Globus pallidus (tissue), 1 donor: ENCODE measurements at places on chromosomes 3 and 15.

GRCh38 chr15:59434481-59434880 lies 3.5 kb upstream of the FAM81A start:
- DNase-seq, result no peak

GRCh38 chr15:77693576-77693975 lies 60.9 kb upstream of the LINGO1 start:
- no peak for DNase-seq

GRCh38 chr3:182795389-182795782 lies 2.1 kb downstream of the ATP11B start:
- no peak for DNase-seq

GRCh38 chr3:36428445-36428844 lies 48.1 kb downstream of the STAC start:
- DNase-seq, result no peak

GRCh38 chr15:58212909-58213526 lies 74.8 kb downstream of the AQP9 start:
- peak; percentile 51 for DNase-seq

DNA sequence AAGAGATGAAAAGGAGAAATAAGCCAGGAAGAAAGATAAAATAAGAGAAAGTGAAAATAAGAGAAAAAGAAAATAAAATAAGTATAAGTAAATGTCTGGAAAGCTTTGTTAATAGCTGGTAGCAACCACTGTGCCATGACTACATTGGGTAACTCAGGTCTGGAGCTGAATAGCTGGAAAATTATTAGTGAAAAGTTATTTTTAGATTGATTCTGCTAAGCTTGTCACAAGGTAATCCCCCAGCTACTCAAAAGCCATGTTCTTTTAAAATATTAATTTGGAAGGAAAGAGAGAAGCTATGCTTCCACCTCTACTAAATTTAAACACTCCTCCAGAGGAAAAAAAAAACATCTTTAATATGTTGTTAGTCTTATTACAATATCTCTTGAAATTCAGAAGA lies 104.8 kb upstream of the THSD4 start:
- DNase-seq, result no peak

DNA sequence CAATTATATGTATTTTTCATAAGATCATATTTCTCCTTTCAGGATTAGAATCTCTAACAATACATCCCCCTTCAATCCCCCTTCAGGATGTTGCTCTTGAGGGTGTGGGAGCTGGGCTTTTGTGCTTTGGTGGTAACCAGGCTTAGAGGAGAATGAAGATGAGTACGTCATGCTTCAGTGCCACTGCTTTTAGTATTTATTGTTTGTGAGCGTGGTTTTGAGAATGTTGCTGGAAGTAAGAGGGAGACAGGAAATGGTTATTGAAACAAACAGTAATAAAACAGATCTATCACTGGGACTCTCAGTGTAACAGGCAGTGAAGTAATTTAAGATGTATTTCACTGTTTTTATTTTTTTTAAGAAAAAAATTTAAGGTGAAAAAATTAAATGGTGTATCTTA lies 35.3 kb downstream of the GBE1 start:
- no peak for DNase-seq

GRCh38 chr3:119291062-119291700 lies 3.0 kb upstream of the ARHGAP31 start:
- no peak for DNase-seq

DNA sequence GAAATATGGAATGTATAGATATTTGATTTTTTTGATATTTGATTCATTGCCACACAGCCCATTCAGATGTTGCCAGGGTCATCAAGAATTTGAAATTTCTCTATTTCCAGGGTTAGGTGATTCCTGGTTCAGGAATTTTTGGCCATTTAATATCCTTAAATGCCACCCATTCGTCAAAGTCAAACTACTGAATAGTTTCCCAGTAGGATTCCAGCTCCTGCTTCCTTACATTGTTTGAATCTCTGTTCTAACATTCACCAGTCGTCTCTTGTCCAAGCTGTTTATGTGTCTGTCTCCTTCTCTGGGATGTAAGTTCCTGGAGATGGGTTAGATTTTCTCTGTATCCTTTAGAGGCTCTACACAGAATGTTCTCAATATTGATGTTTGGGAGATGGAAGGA lies 124.9 kb upstream of the TLE3 start:
- no peak for DNase-seq

DNA sequence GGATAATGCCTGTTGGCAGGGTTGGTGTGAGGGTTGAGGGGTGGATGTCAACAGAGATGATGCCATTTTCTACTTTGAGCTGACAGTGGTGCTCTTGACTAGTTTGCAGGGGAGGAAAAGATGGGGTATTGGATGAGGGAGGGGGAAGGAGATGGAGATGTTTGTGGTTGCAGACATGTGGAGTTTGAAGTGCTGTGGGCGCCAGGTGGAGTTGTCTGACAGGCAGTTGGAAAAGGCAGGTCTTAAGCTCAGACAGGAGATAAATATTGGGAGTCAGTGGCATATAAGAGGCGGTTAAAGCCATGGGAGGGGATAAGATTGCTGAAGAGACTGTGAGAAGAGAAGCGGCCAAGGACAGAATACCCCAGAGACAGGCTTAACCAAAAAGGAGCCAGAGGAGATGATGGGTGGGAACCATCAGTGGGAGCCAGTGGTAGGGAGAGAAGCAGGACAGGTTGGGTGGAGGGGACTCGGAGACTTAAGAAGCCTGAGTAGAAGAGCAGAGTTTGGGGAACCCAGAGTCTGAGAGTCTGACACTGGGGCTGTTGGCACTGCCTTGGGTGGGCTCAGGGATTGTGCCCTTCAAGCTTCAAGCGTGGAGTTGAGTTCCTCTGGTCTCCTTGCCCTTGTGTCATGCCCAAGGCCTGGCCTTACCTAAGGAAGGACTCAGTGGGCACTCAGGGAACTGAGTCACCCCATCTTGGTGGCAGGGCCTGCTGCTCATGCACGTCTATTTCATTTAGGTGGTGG lies 13.9 kb downstream of the COPG1 start:
- no peak for DNase-seq

- no peak for DNase-seq
These were observed 165.1 kb downstream of the APBA2 start for GRCh38 chr15:29050870-29051269.

DNA sequence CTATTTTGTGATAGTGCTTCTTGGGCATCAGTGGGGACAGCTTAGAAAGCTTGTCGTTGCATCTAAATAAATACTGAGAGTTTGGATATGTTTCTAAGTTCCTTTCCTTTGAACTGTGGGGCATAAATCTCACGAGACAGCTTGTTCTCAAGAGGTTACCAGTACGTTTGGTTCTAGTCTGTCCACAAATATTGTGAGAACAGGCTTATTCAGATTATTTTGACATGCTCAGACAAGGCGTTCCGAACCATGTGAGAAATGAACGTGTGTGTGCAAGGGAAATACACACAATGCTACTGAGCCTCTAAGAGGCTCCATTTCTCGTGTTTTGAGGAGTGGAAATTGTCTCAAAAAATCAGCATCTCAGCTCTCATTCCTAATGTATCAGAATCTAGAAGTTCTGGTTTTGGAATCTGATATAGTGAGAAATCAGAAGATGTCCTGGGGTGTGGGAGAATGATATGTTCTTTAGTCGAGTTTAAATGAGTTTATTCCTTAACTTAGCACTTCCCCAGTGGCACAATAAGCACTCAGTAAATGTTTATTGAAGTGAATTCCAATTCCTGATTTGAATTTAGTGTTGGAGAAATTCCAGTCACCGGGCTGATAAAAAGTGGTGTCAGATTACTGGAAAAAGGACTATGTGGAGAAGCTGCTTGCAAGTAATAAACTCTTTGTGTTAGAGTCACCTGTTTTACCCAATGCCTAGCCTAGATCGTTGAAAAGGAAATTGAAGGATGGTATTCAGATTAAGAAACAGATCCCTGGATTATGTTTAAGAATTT lies 481.5 kb downstream of the LPP start:
- DNase-seq, result no peak

DNA sequence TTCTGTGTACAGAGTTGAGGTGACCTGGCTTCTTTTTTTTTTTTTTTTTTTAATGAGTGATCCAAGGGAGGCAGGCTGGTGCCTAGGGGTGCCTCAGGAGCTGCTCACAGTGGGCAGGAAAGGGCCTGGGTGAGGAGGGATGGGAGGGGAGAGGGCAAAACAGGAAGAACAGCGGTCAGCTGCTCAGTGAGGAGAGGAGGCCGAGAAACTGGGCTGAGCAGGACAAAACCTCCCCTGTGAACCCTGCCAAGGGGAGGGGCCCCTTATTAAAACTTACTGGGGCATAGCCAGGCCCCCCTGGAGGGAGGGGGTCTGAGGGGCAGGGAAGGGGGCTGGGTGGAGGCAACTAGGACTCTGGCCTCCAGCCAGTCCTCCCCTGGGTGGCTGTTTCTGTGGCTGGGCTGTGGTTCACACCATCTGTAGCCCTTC lies 3.5 kb downstream of the PLEKHO2 start:
- DNase-seq, result no peak
